Aorta (tissue), 5 donors: ENCODE measurements at places on chromosomes 5 and 9. TPM values are rescaled to one million over a fixed set of nuclear protein-coding genes. Genes with fewer than 3 reads are reported as not detected.
A peak's percentile ranks its signal among the peaks of the same experiment; 100 is the strongest.

Gene PTGES
- 3.5 TPM for total RNA-seq

DNA sequence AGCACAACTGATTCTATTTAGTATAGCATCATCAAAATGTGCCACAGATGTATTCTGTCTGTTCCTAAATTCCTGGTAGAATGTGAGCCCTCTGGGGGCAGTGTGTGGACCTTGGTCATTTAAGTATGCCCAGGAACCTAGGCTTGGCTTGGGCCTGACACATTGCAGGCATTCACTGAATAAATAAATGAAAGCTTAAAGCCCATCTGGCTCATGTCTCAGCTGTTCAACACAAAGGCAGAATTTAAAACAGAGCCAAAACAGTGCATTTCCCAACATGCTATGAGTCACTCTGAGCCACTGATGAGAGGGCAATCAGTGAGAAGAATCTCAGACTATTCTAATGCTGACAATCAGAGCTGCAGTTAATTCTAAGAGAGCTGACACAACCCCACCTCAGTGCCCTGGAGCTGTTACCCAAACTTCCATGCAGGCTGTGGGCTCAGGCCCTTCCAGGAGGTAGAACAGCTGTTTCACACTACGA lies 8.1 kb downstream of the FAM193B start:
- peak; percentile 79 for DNase-seq

- no peak for DNase-seq
These were observed 41.0 kb upstream of the ANGPTL2 start for GRCh38 chr9:127163409-127163808.

Gene LOX
- 125 TPM for total RNA-seq

Gene CHSY3
- total RNA-seq: 32.5 TPM

DNA sequence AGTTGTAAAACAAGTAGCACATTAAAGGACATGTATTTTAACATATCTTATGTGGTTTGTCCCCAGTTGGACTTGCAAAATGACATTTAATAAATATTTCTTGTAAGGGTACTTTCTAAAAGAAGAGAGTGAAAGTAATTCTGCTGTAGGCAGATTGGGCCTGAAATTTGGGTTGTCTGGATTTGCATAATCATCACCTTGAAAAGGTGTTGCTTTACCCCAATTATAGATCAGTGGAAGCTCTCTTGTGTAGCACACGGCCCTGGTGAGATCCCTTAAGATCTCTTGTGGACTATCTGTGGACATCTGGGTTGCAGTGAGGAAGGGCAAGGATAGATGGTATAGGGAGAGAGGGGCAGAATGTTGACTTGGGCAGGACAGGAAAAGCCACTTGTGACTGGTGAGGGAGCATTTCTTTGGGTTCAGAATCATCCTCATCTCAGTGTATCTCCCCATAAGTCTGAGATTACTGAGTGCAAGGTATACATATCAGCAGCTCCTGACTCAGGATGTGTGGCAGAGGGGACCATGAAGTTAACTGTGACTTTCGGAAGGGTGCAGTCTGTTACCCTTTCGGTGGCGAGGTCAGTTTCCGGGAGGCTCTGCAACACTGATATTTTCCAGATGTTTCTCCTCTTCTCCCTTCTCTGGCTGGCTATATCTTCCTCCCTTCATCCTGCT lies 2.0 kb upstream of the TNFAIP8 start:
- DNase-seq: no peak

Gene PCDHGA7
- 8.0 TPM for total RNA-seq

Gene ZNF608
- 8.5 TPM for total RNA-seq

Gene CDX1
- not detected for total RNA-seq

- no peak for DNase-seq
These were observed 672.1 kb upstream of the RIOK2 start for GRCh38 chr5:97854871-97855762.

GRCh38 chr9:113556877-113557593 lies 93.5 kb downstream of the RGS3 start:
- no peak for DNase-seq

GRCh38 chr5:68478301-68479095 lies 262.9 kb downstream of the PIK3R1 start:
- no peak for DNase-seq

DNA sequence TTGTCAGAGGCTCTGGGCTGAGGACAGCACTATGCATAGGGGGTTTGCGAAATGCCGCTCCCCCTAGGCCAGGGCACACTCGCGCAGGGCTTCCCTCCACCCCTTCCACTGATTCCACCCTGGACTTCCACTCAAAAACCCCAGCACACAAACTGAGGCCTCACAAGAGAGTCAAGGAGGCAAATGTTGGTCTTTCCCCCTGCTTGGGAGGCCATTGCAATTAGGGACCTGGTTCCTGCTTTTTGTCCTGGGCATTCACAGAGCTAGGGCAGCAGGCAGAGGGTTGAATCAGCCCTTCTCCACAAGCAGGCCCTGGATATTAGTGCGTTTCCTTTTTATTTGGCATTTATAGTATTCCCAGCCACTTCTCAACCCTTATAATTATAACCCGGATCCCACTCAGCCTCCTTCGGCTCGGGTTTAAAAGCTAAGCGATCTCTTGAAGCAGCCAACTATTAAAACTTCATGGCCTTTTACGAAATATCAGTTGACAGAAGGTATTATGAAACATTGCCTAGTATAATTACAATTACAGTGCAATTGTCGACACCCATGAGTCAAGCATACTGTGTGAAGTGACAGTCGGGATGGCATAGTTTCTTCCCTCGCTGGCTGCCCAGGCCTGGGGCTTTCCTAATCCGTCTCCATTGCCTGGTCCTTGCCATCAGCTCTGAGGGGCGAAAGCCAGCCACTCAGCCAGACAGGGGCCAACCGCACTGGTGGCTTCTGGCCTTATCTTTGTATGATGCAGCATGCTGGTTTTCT lies 285.5 kb upstream of the MAP3K1 start:
- no peak for DNase-seq

- no peak for DNase-seq
These were observed 3.5 kb downstream of the FBXW11 start for GRCh38 chr5:172002840-172003512.

Gene SMIM33
- total RNA-seq: not detected

Gene F12
- total RNA-seq: 0.33 TPM

- no peak for DNase-seq
These were observed 4.8 kb upstream of the GPR150 start for GRCh38 chr5:95615164-95615467.

DNA sequence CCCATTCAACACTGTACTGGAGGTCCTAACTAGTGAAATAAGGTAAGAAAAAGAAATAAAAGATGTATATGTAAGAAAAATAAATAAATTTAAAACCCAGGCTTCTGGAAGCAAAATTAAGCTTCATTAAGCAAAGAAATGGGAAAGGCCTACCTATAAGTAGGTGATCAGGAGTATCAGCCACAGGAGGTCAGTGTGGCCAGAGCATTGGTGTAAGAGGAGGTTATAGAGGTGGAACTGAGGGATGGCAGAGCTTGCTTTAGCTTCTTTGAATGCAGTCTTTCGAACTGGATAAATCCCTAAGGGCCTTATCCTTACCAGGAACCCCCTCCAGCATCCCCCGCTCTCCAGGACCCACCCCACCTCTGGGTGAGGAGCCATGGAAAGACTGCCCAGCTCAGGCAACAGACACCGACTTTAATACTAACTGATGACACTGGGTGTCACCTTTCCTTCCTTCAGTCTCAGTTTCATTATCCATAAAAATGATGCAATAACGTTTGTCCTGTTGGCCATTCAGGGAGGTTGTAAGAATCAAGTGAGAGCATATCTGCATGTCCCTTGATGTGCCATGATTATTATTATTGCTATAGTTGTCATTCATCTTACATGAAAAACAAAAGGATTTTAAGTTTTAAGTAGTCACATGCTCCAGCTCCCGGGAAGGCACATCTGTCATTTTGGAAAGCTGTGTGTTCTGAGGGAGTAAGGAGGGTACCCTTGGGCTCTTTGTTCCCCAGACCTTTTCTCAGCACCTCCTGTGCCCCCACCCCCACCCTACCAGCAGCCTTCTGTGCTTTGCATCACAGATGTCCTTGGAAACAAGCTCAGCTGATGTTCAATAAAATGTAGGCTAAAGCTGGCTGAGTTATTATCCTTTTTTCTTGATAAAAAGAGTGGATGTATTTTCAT lies 50.8 kb upstream of the CTNNA1 start:
- no peak for DNase-seq

DNA sequence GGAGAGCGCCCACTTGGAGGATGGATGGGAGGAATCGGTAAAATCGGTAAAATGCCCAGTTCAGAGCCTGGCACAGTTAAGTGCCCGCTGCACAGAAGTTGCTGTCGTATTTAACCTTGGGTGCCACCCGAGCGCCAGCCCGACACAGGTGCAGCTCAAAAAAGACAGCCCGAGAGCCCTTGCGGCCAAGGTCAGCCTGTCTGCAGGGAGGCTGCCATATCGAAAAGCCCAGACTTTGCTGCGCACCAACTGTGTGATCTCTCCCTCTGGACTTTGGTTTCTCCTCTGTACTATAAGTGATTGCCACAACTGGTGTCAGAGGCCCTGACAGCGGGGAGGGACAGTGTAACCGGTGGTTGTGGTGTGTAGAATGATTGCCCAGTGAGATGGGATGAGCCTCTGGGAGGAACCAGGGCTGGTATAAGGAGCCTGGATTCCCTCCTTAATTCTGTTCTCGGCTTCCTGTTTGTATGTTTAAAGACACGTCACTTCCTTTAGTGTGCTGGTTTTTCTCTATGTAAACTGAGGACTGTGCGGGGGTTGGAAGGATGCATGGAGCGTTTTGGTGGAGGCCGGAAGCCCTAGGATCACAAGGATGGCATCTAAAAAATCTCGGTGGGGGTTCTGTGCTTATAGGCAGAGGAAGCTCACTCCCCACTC lies 792 bp downstream of the NTMT1 start:
- no peak for DNase-seq

DNA sequence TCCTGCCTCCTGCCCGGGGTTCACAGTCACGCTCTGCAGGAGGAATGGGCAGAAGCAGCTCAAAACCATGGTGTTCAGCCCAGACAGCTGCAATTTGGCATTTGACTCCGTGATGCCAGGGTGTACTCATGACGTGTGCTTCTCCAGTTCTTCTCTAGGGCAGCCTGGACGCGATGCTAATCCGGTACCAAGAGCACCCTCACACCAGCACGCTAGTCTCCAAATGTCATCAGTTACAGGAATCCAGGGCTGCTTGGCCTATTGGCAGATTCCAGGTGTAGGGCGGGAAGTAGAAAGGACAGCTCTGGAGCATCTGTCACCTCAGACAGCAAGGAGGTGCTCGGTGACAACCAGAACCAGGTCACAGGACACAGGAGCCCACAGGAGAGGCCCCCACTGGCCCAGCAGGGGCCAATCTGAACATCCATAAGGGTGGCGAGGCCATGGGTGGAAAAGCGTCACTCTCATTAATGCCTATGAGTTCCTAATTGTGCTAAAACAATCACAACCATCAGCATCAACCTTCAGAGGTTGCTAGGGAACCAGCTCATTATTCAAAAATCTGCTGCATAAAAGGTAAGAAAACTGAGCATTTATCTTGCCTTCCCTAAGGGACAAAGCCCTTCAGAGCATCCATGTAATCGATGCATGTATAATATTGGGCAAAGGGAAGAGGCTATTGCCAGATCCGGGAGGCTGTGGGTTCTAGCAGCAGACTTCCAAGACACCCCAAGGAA lies 241.9 kb upstream of the IRX4 start:
- DNase-seq: no peak

- no peak for DNase-seq
These were observed 64.2 kb downstream of the CFAP77 start for GRCh38 chr9:132474253-132474652.

- no peak for DNase-seq
These were observed 35.8 kb upstream of the SPRY4 start for GRCh38 chr5:142360607-142361120.

Gene ADAMTS6
- 11.5 TPM for total RNA-seq

GRCh38 chr9:31699836-31700235 lies 684.6 kb upstream of the ACO1 start:
- no peak for DNase-seq

Gene IFNB1
- not detected for total RNA-seq

Gene LTC4S
- 34.7 TPM for total RNA-seq

Gene LCN15
- total RNA-seq: not detected

GRCh38 chr5:44412286-44412685 lies 23.1 kb upstream of the FGF10 start:
- DNase-seq: no peak

Gene FOXD4L4
- 0.19 TPM for total RNA-seq

GRCh38 chr5:133193794-133194193 lies 142.0 kb downstream of the HSPA4 start:
- no peak for DNase-seq

DNA sequence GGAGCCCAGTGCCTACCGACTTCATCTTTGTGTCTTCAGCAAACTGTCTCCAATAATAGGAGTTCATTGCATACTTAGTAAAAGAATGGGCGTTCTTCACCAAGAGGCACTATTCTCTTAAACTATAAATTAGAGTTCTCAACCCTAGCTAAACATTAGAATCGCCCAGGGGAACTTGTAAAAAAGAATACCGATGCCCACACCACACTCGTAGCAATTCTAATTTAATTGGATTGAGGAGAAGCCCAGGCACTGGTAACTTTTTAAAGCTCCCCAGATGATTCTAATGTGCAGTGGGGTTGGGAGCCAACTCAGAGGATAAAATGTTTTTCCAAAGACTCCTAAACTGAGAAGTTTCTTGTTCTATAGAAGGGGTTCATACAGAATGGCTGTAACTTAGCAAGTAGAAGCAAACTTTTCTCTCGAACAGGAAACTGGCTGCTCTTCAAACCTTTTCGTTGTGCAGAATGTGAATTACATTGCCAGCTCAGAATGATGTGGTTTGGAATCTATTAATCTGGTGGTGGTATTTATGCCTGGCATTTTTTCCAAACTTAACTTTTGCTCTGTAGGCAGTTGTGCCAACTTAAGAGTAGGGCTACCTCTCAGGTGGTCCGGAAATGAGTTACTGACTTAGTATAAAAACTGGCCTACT lies 26.4 kb upstream of the NFIB start:
- DNase-seq: no peak

DNA sequence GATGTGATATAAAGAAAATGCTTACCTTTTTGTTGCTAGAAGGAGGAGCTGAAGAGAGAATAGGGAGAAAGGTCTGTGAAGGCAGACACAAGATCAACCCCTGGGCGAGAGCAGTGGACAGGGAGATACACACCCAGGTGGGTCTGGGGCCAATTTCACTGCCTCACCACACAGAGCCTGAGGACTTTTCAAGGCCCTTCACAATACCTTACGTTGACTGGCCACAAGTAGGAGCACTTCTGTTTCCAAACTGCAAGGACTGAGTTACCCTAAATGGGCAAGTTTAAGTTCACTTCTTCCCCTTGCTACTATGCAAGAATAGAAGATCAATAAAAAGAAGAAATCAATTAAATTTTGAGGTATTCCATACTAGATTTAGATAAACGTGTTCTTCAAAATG lies 174.5 kb upstream of the SLC12A2 start:
- no peak for DNase-seq

DNA sequence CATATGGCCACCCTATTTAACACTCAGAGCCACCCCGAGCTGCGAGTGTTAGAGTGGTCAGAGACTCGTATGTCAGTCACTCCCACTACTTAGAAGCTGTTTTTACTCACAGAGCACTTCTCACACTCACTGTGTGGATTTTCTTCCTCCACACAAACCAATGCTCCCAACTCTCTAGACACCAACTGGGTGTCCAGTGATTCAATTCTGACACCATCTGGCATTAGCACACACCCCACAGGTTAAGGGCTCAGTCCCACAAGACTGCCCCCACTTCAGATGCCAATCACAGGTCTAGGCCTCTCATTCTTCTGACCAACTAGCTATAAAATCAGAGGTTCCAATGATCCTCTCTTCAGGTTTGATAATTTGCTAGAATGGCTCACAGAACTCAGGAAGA lies 174.8 kb downstream of the FANCC start:
- no peak for DNase-seq

Gene WNK2
- total RNA-seq: 3.6 TPM

Gene NR2F1
- total RNA-seq: 27.0 TPM

GRCh38 chr9:26940779-26941178 lies 6.3 kb downstream of the PLAA start:
- no peak for DNase-seq
